Transverse colon (tissue), 4 donors: ENCODE measurements at places on chromosomes 3 and 15.

DNA sequence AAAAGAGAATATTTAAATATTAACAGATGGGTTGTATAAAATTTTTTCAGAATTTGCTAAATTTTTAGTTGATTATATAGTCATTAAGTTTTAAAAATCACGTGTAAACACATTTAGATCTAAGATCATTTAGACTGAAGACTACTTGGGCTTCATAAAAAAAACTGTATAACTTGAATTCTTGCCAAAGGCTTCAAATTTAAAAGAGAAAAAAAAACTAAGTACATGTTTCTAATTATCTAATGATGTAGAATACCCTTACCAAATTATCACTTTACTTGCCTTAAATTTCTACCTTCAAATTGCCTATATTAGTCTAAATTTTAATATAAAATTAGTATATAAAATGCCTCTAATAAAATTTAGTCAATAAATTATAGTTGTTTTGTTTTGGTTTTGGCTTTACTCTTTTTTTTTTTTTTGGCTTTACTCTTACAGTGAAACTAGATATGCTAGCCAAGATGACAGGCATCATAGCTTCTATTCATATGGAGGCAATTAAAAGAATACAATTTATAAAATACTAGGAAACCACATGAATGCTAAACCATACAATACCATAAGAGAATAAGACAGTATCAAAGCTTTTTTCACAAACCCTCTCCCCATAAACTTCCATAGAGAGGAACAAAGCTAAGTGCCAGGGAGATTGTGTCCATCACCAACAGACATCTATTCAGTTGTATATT, 183.1 kb upstream of the KCNMB2 start:
- no peak for DNase-seq

DNA sequence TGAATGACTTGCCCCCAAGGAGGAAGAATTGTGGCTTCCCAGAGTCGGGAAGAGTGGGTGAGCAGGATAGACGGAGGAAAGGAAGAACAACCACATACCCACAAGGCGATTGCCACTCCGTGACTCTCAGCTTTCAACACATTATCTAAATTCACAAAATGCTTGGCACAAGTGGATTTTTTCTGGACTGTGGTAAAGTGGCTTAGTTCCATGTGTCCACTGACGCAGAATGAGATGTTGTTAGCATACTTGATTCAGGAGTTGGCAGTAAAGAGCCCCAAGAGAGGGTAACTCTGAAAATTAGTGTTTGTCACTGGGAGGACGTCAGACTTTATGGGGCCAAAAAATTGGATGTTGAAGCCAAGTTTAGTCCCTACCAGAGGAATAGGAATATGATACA, 198.8 kb upstream of the CTNNB1 start:
- no peak for DNase-seq

DNA sequence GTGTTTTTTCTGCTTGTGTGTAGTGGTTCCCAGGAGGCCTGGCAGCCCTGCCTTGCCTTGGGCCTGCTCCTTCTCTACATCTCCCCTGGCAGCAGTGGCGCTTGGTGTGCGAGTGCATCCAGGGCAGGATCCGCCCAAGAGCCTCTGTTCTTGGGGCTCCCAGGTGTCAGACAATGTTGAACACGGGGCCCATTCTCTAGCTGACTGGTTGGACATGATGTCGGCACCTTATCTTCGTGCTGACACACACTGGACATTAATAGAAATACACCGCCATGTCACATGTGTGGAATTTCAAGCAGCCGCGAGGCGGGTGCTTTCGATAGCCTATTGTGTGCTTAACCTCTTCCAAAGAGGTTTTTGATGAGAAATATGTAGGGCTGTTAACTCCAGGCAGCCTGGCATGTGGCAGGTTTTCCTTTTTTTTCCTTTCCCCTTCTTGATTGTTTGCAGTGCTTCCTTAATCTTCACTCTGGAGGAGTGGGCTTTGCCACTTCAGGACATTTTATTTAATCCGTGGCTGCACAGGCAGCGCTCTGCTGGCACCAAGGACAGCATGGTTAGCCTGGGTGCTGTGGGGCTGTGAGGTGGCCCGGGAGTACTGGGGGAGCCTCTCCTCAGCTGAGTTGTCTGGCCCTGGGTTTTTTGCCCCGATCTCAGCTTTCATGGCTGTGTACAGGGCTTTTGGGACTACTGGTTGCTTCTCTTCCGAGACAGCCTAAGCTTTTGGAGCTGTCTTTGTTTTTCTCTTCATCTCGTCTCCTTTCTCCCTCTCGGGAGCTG, 42.5 kb downstream of the CHCHD6 start:
- DNase-seq, result no peak

DNA sequence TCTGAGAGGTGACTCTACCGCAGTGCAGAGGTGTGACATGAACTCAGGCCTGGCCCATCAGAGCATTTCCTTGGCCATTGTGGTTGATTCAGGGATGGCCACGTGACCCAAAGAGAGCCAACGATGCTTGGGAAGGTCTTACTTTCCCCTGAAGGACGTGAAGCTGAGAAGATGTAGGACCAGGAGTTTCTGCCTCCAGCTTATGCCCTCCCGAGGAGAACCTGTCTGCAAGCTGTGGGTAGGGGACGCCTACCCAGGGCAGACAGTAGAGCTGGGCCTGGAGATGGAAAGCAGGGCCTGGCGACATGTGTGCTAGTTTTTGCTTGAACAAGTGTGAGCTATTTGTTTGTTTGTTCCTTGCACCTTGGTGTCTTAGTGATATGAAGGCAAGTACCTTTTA, 89.4 kb downstream of the RPLP1 start:
- DNase-seq, result no peak

DNA sequence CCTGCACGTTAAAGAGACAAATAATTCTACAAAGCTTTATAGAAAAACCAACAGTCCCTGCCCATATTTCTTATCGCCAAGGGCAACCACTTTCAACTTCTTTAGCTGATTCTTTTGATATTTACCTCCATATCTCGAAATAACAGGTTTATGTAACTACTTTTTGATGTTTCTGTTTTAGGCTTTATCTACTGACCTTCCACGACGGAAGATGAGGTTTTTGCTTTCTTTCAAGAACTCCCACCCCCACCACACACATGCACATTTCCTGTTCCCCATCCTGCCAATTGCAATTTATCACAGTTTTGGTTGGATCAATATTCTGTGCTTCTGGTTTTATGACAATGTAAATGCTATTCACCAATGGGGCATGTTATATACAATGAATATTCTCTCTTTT, 330.4 kb upstream of the ICE2 start:
- no peak for DNase-seq

GRCh38 chr3:133371181-133371580, 28.7 kb upstream of the BFSP2 start:
- DNase-seq, result no peak

GRCh38 chr3:72839057-72839456, 9.2 kb downstream of the SHQ1 start:
- DNase-seq, result no peak

- DNase-seq, result no peak
Observed at GRCh38 chr15:46735115-46735514, 982.2 kb upstream of the SEMA6D start.

GRCh38 chr3:172546105-172546504, 22.9 kb upstream of the TNFSF10 start:
- no peak for DNase-seq

DNA sequence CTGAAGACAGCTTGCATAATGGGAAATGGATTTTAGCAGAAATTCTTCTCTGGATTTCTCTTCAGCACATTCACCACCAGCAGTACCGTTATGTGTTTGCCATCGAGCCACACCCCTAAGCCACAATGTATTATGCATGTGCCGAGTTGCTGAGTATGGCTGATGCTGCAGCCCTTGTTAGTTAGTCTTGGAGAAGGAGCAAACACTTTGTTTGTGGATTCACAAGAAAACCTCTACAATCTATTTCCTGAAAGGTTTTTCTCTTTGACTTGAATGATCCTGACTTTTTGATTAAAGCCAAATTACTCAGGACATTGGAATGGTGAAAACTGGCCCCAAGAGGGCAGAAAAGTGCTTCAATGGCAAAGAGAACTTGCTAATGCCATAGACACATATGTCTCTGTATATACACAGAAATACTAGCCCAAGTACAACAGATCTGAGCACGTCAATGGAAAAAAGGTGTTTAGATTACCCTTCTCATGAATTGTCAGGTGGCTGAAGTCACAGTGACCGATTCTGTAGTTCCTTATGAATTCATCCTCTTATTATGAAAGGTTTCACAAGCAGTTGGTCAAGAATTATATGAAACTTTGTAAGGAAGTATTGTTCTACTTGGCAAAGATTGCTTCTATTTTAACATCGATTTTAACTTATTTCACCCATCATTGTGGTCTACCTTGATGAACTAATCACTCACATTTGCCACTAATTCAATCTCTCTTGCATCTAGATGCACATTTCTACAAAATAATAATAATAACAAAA, 103.0 kb downstream of the P3H2 start:
- peak; percentile 57 for DNase-seq

DNA sequence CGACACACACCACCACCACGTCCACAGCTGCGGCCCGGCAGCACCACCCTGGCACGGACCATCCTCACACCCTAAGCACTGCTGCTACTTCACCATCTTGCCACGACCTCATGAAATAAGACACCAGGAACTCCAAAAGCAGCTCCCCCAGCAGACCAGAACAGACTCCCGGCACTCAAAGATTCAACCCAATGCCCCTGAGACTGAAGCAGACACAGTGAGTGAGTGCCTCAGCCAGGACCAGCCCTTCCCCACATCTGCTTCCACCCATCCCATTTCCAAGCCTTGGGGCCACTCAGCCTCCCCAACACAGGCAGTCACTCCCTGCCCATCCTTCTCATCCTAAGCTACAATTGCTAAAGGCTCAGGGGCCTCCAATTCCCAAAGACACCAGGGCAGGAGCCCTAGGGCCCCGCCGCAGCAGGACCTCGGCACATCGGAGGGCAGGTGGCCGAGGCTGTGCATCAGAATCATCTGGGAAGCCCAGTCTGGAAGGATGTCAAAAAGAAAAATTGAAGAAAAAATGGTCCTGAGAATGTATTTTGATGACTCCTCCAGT, 18.4 kb upstream of the OCA2 start:
- DNase-seq, result no peak
